ENCODE measurements at places on chromosomes 16 and 17.

- DNase-seq, result no peak
Observed at GRCh38 chr17:59149841-59150511, 5.0 kb downstream of the SKA2 start.

DNA sequence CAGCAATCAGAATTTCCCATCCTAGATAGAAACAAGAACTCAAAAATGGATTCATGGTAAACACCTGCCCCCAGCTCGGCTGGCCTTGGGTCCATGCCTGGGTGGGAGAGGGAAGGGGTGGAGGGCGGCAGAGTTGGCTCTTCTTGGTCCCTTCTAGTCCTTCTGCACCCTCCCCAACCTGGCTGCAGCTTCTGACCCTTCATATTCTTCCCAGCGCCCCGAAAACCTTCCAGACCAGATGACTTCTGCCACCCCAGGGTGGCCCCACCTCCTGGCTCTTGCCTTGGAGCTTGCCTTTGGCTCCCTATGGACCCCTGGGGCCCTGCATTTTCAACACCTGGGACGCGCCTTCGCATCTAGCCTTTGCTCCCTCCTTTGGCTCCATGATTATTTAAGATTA is 5.4 kb upstream of the GJD3 start:
- DNase-seq, result no peak

- no peak for DNase-seq
Observed at GRCh38 chr16:82892324-82892723, 265.6 kb downstream of the CDH13 start.

GRCh38 chr16:20889625-20890275 is 10.4 kb downstream of the DCUN1D3 start:
- DNase-seq, result no peak

DNA sequence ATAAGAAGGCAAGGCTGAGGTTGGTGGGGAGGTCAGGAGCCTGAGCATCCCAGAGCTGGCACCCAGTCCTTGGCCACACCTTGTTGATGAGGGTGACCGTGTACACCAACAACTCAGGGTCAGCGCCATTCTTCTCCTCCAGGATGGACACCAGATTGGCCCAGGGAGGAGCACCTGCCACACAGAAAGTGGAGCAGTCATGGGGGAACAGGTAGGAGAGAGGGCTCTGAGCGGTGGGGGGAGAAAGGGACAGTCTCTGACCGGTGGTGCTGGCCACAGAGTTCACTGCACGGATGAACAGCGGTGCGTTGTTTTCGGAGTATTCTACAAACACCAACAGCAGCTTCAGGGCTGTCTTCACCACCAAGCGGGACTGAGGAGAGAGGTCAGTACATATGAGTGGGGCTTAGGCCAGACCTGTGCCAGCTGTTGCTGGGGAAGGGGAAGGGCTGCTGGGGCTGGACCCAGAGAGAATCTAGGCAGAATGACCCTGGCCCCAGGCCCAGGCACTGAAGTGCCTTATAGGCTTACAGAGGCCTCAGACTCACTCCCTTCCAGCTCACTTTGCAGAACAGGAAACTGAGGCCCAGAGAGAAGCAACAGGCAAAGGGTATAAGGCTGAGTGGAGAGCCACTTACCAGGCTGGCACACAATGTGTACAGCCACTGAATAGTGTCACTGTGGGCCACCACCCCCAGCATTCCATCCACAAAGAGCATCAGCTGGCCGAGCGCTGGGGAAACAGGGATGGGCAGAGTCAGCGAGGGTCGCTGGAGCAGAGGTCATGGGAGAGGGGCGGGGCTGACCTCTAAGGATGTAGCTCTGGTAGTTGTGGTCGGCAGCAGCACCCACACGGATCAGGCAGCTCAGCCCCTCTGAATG is 9.6 kb downstream of the FHOD1 start:
- no peak for DNase-seq

DNA sequence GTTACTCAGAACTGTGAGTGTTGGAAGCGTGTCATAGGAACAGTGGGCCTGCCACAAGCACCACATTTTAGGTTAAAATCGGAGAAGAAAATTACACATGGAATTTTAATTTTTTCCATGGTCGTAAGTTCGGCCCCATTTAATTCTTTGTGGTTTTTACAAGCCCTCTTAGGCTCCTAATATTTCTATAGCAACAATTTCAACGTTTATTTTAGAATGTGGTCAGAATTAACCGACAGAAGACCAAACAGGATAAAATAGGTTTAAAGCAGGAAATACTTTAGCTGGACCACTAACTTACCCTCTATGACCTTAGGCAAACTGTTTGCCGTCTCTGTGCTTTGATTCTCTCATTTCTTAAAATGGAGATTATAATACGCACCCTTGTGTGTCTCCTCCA is 69.9 kb downstream of the FTO start:
- no peak for DNase-seq

- DNase-seq, result no peak
Observed at GRCh38 chr16:11100239-11100750, 155.7 kb downstream of the SOCS1 start.

DNA sequence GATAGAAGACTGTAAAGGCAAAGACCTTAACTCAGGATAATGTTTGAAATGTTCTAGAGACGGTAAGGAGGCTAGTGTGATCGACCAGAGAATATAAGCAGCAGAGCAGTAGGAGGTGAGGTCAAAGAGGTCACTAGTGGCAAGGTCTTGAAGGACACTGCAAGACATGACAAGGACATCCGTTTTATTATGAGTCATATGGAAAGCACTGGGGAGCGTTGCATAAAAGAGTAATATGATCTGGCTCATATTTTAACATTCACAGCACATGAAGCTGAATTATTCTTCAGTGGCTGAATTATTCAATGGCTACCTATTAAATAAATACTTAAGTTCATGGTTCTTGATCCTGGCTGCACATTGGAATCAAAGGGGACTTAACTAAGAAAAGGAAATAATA is 123.7 kb downstream of the SOX9 start:
- DNase-seq, result no peak

DNA sequence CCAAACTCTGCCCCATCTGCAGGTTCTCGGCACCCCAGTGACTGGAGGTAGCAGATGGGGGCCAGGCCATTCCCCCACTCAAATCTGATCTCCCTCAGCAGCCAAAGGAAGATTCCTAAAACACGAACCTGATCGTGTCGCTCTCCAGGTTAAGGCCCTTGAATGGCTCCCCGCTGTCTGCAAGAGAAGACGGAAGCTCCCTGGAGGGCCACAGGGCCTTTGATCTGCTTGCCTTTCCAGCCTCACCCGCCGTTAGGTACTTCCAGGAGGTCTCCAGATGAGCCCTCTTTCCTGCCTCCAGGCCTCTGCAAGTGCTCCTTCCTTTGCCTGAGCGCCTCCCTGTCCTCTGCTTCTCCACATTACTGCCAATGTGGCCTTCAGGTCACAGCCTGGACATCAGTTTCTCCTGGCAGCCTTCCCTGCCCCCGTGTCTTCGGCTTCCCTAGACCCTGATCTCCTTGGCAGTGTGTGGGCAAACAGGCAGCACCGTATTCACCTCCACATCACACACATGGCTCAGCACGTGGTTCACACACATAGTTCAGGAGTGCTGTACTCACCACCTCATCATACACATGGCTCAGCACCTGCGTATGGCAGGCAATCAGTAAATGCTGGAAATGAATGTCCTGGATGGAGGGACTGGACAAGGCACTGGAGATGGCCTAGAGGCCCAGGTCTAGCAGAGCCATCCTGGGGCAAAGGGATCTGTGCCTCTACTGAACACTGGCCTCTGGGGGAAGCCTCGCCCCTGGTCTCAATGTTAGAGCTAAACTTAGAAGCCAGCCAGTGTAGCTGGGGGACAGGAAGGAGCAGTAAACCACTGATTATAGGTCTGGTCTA is 26.4 kb upstream of the MRPS23 start:
- DNase-seq, result no peak

DNA sequence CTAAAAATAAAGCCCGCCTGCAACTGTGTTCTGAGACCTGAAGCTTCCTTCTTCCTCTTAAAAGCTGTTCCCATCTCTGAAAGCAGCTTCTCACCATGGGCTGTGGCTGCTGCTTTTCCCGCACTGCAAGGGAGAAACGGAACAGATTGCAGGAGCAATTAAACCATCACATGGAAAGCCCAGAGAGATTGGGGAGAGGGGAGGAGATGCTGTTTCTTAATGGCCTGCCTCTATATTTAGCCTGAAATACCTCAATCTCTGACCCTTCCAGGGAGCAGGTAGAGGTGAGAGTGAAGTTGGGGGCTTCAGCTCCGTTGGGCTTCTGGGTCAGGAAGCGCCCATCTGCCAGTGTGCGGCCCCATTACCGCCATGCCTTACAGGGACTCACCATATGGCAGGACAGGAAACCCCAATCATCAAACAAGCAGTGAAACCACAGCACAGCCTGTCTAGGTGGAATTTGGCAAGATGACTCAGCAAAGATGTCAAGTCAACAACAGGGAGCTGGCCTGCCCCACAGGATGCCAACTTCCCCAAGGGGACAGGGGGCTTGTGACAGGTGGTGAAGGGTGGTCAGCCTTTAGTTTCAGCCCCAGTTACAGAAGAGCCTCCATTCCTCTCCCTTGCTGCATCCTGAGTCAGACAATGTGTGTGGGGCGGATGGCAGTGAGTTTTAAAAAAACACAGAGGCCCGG is 286.6 kb upstream of the CCL2 start:
- no peak for DNase-seq

DNA sequence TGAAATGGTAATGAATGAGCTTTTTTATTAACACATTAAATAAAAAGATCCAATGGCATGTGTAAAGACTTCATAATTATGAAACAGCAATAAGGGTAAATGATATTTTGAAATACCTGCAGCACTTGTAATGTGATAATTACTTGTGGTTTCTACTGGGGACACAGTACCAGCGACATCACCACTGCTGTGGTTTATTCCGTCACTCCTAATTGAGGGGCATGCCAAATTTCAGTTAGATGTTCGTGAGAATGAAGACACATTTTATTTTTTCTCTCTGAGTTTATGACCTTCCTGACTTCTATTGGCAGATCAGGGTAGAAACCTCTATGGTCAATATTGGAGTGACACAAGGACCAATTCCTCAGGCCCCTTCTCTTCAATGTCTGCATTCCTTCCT is 131.9 kb upstream of the XYLT1 start:
- no peak for DNase-seq

- DNase-seq, result no peak
Observed at GRCh38 chr17:18141210-18141803, 32.8 kb downstream of the MYO15A start.

- no peak for DNase-seq
Observed at GRCh38 chr16:75262104-75262799, 10.8 kb upstream of the BCAR1 start.

GRCh38 chr16:47278306-47278970 is 134.7 kb upstream of the NETO2 start:
- no peak for DNase-seq

- DNase-seq, result no peak
Observed at GRCh38 chr17:66988069-66988798, 23.7 kb downstream of the CACNG4 start.

DNA sequence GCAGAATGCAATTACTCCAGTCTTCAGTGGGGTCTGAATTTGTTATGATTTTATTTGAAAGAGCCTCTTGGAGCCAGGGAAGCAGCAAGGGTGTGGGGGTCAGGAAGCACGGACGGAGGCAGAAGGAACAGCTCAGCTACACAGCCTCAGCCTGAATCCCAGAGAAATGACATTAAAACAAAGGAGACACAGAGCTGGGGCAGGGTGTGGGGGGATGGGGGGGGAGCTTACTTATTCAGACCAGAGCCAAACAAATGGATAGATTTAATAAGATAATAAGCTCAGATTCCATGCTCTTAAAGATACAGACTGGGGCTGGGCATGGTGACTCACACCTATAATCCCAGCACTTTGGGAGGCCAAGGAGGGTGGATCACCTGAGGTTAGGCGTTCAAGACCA is 195.3 kb downstream of the ZNF423 start:
- DNase-seq, result no peak

DNA sequence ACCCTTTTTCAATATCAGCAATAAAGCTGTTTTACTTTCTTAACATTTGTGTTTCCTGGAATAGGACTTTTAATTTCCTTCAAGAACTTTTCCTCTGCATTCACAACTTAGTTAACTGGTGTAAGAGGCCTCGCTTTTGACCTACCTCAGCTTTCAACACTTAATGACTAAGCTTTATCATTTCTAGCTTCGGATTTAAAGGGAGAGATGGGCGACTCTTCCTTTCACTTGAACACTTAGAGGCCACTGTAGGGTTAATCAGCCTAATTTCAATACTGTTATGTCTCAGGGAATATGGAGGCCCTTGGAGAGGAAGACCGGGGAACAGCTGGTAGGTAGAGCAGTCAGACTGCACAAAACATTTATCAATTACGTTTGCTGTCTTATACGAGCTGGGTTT is 4.7 kb downstream of the SYNRG start:
- no peak for DNase-seq

GRCh38 chr16:53415504-53415903 is 18.8 kb upstream of the RBL2 start:
- DNase-seq, result no peak

DNA sequence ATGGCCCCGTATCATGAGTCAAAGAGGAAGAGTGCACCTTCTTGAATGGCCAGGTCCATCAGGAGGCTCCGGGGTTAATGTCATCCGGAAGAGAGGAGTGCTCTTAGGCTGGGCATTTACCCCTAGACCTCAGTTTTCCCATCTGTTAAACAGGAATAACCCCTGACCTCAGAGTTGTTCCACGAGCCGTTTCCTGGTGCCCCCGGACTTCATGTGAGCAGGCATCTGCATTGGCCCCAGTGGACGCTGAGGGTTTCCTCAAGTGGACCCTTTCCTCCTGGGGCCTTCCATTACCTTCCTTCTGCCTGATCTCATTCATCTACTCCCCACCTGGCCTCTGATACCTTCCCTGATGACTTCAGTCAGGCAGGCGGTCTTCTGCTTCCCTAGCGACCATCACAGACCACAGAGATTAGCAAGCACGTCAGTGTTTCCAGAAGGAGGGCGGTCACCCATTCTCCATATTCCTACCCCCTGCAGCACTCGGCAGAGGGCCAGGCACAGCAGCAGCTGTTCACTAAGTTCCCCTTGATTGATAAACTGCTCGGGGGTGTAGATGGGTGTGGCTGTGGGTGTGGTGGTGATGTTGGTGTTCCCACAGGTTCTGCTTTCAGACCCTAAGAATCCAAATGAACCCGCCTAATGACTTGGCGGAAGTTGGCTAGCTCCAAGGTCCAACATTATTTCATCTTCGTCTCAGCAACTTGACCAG is 346.6 kb upstream of the TNRC6C start:
- no peak for DNase-seq

DNA sequence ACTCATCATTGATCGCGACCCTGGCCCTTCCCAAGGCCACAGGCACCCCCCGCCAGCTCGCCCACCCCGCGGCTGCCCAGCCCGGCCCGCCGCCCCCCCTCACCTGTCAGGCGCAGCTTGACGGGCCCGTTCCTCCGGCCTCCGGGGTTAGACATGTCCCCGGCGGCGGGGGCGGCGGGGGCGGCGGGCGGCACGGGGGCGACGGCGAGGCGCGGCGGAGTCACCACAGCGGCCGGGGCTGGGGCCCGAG is 456 bp downstream of the SMURF2 start:
- peak; percentile 19 for DNase-seq

- DNase-seq, result no peak
Observed at GRCh38 chr17:76775021-76775600, 37.2 kb downstream of the MFSD11 start.

DNA sequence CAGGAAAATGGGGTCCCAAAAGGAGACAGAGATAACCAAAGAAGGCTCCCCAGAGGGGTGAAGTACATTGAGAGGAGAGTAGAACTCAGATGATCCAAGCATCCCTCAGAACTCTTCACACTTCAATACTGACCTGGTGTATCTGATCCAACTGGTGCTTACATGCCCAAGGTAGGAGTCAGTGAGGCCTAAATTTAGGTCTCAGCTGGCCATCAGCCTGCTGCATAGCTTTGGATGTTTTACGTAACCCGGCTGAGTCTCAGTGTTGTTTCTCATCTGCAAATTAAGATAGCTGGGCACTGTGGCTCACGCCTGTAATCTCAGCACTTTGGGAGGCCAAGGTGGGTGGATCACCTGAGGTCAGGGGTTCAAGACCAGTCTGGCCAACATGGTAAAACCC is 11.6 kb upstream of the GOSR2 start:
- DNase-seq, result no peak
